Activated naive CD4-positive, alpha-beta T cell treated with Interleukin-2 at 50 U/mL for 16 hours (primary cell): ENCODE measurements at places on chromosomes 7 and 10.

- no peak for DNase-seq
Observed at GRCh38 chr7:128884561-128885369, 22.1 kb downstream of the ATP6V1F start.

GRCh38 chr10:72037266-72037665 is 51.1 kb downstream of the SPOCK2 start:
- DNase-seq: no peak

DNA sequence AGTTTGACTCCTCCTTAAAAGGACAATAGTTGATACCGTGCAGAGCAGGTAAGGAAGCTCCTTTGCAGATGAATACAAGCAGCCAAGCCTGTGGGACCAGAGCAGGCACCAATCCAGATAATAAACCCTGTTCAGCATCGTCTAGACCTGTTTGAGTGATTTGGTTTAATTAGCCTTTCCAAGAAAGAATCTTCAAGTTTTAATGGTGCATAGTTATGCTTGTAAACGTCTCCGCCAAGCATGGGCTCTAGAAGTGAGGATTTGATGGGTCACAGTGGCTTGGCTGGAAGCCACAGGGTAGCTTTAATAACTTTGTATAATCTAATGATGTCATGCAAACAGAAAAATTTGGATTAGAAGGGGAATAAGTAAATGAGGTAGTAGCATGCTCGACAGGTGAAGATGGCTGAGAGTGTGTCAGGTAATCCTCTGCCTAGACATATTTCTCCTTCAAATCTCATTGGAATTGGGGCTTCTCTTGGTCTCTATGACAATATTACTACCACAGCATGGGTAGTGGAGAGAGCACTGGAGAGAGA is 188.4 kb downstream of the DYNC1I1 start:
- DNase-seq: no peak

- DNase-seq: no peak
Observed at GRCh38 chr7:82697897-82698296, 254.3 kb upstream of the CACNA2D1 start.

GRCh38 chr7:13144673-13145072 is 457.2 kb downstream of the ARL4A start:
- DNase-seq: no peak

DNA sequence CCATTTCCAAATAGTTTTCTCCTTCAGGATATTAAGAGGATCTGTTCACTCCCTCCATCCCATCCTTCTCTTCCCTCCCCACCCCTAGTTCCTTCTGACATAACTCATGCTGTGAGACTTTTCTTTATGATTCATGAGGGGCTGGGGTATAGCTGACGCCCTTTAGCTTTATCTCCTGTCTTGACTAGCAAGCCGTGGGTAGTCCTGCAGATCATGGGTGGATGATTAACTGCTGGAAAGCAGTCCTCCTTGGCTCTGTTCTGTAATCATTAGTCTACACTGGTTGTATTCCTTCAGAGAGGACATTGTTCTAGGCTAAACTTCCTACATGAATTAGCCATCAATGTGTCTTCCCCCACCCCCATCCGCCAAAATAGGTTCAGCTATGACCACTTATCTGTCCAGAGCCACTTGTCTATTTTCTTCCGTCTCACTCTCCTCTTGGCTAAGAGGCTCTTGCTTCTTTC is 135.4 kb downstream of the LRRC4 start:
- no peak for DNase-seq
